ENCODE measurements at places on chromosomes 5 and 9.
A peak's percentile ranks its signal among the peaks of the same experiment; 100 is the strongest.

GRCh38 chr9:127880143-127880542 is 2.7 kb upstream of the AK1 start:
- DNase-seq: no peak

- no peak for DNase-seq
Measured at GRCh38 chr5:135190416-135191083, 156.5 kb upstream of the PITX1 start.

DNA sequence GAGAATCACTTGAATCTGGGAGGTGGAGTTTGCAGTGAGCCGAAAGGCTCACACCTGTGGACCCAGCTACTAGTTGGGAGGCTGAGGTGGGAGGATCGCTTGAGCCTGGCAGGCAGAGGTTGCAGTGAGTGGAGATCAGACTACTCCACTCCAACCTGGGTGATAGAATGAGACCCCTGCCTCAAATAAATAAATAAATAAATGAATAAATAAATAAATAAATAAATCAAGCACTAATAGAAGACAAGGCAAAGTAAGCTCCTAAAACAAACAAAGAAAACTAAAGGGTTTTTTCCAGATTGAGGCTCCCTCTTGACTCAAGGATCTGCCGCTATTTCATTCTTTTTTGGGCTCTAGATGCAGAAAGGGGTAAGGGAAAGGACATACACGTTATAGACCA is 34.7 kb upstream of the CLINT1 start:
- DNase-seq: no peak

DNA sequence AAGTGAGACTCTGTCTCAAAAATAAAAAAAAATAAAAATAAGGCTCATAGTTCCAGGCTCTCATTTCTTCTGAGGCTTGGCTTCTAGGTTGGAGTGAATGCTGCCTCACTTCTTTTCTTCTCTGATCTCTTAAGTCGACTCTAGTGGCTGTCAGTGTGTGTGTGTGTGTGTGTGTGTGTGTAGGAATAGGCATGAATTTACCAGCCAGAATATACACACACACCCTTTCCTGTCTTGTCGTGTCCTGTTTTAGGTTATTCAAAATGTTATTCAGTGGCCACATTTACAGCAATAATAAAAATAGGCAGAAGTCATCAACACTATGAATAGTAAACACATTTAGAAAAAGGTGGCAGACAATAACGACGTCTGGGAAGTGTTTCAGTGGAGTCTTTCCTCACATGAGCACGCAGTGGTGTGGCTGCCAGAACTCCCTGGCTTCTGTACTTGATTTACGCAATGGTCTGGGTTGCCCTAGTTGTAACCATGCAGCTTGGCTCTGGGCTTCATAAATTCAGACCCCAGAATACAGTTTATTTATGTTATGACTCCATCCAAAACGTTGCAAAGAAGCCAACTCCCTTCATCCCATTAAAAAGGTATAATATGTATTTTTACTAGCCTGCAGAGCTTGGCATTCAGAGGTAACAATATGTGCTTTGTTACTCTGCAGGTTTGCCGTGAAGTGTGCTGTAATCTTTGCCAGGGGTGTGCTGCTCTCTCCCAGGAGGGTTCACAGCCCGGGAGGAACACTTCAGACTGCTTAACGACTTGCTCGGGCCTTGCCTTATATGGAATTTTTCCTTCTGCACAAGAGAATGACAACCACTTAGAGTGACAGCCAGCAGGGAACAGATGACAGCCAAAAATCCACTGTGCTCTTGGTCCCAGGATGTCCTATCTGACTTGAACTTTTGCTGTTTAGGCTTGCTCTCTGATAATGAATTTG is 34.4 kb upstream of the PALM2AKAP2 start:
- DNase-seq: no peak

DNA sequence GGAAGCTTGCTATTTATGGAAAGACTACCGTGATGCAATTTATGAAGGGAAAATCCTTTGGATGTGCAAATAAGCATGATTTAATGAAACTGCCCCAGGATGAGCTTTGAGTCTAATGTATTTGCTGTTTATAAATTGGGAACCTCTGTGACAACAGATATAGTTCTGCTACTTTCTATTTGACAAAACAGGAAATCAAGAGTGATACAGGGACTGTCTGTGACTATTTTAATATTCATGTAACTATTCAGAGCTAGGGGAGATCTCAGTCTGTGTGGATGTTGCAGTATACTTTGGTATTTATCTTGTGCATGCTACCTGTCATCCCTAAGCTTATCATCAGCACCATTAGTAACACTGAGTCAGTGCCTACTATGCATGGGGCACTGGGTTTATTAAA is 132.1 kb downstream of the PDZD2 start:
- no peak for DNase-seq

GRCh38 chr5:147617191-147617606 is 107.3 kb upstream of the DPYSL3 start:
- DNase-seq: no peak

DNA sequence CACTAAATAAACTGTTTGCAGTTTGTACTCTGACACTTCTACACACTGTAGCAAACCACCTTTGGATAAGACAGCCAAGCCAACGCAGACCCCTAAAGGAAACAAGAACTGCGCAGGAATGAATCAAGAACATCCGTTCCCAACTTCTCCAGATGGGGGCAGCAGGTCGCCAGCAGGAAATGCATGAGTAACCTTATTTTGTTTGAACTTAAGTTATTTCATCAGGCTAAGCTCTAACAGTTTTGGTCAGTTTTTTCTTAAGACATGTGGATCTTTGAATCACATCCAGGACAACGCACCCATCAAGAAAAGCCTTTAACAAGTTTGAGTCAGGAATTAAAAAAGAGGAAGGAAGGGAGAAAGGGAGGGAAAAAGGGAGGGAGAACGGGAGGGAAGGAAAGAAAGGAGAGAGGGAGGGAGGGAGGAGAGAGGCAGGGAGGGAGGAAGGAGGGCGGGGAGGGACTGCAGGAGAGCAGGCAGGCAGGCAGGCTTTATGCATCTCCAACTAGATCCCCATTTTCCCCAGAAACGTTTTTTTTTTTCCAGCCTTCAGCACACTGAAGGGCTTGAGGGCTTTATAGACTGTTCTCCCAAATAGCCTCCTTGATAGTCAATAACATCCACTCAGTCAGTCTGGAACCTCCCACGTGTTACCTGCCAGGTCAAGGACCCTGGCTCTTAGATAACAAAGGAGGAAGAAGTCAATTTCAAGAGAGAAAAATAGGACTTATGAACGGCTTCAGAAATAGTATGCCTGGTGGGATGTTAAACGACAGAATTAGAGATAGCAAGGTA is 22.2 kb downstream of the BHMT start:
- DNase-seq: peak; percentile 31

DNA sequence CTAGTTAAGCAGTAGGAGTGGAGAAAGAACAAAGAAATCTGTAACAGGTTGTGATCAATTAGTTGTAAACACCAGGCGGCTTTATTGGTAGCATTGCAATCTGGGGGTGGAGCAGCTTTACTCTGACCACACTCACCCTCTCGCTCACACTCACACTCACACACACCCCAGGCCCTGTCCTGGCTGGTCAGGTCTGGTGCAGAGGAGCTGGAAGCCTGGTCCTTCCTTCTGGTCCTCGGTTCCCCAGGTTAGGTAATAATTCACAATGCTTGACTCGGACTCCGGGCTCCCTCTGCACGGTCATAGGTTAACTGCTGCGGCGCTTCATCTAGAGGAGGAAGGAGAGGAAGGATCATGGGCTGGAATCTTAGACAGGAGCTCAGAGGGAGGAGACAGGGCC is 1.6 kb downstream of the CCL19 start:
- DNase-seq: no peak

DNA sequence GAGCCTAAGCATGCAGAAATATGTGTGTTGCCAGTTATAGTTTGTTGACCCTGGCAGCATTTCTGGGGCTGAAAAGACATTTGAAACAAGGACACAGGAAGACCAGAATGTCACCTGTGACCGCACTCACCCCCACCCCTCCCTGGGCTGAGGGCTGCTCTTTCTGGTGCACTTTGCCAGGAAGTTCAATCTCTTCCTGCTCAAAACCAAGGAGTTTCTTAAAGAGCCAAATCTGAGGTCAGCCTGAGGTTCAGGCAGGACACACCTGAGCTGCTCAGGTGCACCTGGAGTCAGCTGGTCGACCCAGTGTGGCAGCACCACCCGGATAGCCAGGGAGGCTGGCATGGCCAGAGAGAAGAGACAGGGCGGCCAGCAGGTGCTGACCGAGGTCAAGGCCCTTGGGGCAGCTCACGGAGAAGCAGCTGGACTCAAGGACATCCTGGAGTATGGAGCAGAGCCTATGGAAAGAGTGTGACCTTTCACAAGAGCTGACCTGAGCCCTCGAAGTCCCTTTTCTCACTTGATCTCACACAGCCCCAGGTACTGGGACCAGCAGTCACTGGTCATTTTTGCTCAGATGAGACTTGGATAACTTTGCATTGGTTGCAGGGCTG is 376.9 kb upstream of the IRX4 start:
- DNase-seq: no peak
